Fibroblast of the conjunctiva (primary cell): ENCODE measurements at places on chromosomes 2 and 18.

- no peak for DNase-seq
These were observed 168.8 kb downstream of the PHLPP1 start for GRCh38 chr18:62883937-62884735.

- no peak for DNase-seq
These were observed 27.7 kb upstream of the DCC start for GRCh38 chr18:52312346-52312745.

DNA sequence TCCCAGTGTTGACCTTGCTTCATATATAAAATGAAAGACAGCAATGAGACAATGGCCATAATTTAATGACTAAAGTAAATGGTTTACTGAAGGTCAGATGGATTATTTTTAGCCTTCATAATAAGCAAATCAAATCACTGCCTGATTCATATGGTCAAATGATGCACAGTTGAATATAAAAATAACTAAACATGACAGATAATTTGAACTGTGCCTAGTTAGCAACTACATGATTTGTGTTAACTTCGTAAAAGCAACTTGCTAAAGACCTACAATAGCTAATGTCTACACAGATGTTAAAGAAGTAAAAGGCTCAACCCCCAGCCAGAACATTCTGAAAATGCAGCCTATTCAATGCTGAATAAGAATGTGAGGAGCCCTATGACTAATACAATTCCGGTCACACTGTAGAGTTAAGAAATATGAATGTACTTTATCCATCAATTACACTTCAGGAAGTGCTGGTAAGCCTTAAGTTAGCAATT lies 590.8 kb upstream of the CDH2 start:
- DNase-seq: no peak

DNA sequence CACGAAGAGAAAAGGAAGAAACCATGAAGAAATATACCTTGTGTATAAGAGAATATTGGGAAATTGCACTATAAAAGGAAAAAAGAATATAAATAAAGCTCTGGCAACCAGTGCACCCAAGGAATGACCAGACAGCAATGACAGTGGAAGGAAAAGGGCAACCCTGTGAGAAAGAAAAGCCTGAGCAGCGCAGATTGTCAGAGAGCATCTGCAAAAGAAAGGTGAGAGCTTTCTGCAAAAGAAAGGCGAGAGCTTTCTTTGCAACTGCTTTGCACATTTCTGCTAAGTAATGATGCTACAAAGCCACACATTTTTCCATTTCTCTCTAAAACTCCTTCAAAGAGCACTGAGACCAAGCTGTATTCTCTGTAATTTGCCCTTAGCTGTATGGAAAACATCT lies 83.6 kb downstream of the CTNNA2 start:
- DNase-seq: no peak
